Inflammatory macrophage (primary cell): ENCODE measurements at places on chromosomes 2 and 18.

DNA sequence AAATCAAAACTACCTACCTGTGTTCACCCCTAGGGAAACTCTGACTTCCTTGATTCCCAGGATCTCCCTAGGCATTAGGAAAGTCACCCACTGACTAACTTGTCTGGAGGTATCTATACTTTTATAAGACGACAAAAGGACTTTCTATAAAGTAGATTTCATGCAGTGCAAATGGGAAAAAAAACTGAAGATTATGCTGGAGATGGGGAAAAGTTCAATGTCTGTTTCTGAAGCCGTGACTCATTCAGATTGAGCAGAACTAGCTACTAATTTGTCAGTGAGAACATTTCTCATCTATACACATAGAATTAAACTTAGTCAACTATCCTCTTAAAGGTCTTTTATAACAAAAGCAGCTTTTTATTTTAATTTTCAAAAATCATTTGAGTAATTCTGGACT lies 6.0 kb downstream of the SEPTIN10 start:
- no peak for DNase-seq

DNA sequence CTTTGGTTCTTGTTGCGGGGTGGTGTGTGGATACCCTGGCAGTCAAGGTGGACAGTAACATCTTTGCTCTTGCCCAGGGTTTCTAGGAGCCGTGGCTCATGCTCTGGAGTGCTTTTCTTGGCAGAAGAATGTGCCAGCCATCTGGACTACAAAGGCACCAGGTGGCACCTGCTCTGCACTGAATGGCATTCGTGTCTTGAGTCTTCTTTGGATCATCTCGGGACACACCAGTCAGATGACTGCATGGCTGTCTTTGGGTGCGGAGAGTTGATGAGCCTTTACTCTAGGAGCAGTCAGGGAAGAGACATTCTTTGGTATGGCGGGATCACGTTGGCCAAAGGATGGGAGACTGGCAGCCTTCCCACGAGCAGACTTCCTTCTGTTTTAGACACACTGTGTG lies 104.1 kb upstream of the SEC11C start:
- DNase-seq = no peak

DNA sequence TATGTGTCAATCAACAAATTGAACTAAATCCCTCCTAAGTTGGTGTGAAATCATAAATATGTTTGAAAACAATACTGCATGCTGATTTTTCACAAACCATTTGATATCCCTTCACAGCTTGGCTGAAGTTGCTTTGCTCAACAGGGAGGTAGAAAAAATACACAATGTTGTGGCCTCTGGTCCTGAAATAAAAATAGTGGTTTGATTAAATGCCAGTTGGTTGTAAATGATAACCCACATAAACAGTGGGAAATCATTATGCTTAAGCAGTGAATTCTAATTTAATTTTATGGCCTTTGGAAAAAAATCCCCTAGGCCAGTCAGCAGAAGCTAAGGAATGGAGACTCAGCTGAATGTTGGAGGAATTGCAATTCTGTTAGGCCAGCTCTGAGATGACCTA lies 359.4 kb upstream of the CWC22 start:
- no peak for DNase-seq

DNA sequence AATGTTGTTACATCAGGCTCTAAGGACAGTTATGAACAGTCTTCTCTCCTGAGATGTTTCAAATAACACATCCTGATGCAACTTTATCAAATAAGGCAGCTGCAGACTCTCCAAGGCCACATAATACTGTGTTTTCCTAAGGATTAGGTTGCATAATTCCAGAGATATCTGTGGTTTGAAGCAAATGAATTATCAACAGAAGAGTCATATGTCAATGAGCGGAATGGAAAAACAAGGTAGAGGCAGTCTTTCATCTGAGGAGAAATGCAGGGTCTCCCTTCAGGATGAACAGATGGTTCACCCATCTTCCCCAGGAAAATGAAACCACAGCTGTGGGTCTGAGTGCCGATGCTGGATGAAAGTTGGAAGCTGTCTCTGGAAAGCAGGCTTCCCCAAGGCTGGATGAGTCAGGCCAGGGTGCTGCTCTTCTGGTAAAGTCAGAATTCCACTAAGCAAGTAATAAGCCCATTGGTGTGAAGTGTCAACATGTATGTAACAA lies 22.2 kb downstream of the LYG1 start:
- DNase-seq = no peak

GRCh38 chr2:158518084-158518483 lies 61.3 kb downstream of the PKP4 start:
- DNase-seq = peak; percentile 30

DNA sequence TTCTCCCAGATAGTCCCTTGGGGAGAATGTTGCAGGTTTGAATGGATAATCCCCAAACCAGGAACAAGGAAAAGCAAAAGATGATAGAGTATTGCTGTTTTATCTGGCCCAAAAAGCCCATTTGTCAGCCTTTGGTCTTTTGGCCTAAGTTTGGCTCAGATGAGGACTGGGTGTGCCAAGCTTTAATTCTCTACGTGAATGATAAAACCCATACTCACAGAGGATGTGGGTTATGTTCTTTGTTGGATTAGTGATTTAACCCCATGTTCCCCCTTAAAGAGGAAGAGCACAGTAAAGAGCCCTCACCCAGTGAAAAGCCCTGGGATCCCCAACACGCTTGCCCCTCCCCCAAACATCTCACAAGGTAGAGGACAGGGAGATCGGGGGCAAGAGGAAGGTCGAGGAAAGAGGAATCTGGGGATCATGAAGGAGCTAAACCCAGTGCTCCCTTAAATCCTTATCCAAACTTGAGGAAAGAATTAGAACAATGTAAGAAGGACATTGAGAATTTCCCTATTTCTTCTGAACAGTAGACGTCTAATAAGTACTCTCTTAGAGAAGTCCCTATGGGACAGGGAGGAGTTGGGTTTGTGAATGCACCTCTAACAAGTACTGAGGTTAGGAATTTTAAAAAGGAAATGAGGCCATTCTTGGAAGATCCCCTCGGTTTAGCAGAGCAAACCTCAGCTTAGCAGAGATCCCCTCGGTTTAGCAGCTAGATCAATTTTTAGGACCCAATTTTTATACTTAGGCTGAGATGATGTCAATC lies 105.0 kb downstream of the HIBCH start:
- DNase-seq = no peak

DNA sequence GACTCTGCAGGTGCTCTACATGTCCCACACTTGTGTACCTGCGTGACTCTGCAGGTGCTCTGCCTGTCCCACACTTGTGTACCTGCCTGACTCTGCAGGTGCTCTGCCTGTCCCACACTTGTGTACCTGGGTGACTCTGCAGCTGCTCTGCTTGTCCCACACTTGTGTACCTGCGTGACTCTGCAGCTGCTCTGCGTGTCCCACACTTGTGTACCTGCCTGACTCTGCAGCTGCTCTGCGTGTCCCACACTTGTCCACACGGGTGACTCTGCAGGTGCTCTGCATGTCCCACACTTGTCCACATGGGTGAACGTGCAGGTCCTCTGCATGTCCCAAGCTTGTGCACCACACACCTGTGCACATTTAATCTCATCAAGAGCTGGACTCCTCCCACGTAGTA lies 576.7 kb upstream of the SALL3 start:
- DNase-seq = no peak

GRCh38 chr18:78798402-78799175 lies 181.0 kb upstream of the SALL3 start:
- no peak for DNase-seq

DNA sequence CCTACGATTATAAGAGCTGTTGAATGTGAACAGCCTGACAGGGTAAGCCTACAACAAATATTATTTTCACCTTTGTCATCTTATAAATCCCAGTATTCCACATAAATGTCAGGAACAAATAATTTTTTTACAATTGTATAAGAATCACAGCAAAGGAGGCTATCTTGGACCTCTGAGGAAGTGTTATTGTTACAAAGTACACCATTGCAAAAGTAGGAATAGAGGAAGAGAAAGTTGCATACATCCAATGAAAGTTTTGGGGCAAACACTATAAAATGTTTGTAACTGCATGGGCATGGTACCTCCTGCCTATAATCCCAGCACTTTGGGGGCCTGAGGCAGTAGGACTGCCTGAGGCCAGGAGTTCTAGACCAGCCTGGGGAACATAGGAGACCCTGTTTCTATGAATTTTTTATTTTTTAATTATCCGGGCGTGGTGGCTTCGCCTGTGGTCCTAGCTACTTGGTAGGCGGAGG lies 715 bp upstream of the MEMO1 start:
- peak; percentile 22 for DNase-seq

- no peak for DNase-seq
Observed at GRCh38 chr2:224997802-224998201, 44.5 kb downstream of the DOCK10 start.

DNA sequence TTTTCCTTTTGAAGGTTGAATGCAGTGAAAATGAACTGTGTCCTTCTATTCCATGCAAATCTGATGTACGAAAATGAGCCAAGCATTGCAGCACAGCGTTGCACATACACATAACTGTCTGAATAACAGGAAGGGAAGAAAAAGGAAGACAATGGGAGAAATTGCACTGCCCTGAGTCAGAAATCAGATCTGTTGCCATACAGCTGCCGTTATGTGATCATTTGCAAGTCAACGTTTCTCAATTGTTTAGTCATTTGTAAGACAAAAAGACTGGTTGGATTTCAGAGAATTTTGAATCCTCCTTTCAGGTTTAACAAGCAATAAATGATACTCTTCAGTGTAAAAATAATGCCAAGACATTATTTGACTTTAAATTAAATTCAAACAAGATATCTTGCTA lies 284.1 kb downstream of the DSEL start:
- DNase-seq = peak; percentile 34

GRCh38 chr2:217218269-217219163 lies 358.7 kb upstream of the TNP1 start:
- DNase-seq = peak; percentile 64

- DNase-seq = no peak
Observed at GRCh38 chr2:127392828-127393578, 5.2 kb upstream of the MAP3K2 start.

GRCh38 chr2:144508172-144508851 lies 11.6 kb downstream of the ZEB2 start:
- DNase-seq = peak; percentile 70

DNA sequence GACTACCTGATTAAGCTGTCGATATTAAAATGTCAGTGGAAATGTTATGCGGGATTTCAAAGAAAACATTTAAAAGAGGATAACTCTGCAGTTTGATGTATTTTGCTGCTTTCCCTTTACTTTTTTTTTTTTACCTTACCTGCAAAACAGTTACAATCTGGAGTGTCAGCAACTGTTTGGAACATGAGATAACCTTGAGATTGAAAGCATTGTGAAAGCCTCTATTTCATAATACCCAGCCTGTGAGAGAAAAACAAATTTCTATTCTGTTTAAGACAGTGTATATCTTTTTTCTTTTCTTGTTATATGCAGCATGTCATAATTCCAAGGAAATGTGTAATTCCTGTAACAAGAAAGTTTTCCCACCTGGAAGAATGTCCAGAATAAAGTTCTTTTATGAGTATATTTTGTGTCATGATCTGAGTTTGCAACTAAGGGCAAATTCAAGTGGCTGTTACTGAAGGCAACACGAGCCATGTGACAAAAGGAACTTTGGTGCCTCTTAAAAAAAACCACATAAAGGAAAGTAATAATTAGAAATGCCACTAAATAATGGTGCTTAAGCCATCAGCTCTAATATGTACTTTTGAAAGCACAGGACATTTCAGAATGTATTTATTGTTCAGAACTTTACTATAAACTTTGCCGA lies 297.0 kb upstream of the DSEL start:
- no peak for DNase-seq

GRCh38 chr2:187876554-187876953 lies 322.3 kb upstream of the TFPI start:
- no peak for DNase-seq

DNA sequence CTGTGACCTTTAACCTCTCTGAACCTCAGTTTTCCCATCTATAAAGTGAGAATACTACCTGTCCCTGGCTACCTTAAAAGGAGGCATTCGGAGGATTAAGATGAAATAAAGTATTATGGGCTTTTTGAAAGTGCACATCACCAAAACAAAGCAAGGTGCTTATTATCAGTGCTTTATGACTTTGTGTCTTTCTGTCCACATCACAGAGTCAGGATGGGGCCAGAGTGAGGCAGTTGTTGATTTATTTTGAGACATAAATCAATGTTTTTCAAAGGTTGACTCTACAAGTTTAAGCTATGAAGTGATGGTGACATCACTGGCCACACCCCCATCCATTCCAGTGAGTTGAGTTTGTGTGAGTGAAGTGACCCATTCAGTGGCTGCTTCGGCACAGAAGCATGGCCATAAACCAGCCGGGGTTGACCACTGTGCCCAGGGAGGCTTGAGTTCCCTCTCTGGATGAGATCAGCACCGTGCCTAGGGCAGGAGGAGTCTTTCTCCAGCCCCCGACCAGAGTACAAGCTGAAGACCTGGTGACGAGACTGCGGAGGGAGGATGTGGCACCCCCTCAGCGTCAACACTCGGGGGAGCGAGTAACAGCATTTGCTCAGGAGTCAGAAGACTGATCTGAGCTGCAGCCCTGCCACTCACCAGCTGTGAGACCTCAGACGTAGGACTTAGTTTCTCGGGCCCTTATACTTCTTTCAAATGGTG lies 89.0 kb upstream of the PPP1CB start:
- DNase-seq = no peak

- no peak for DNase-seq
Observed at GRCh38 chr2:120392923-120393322, 47.0 kb downstream of the INHBB start.

- DNase-seq = no peak
Observed at GRCh38 chr18:78517973-78518372, 461.6 kb upstream of the SALL3 start.

GRCh38 chr2:105797298-105797819 lies 52.6 kb downstream of the NCK2 start:
- DNase-seq = peak; percentile 37

GRCh38 chr2:67585400-67585799 lies 188.3 kb downstream of the ETAA1 start:
- no peak for DNase-seq
